ENCODE measurements at places on chromosomes 6 and 20.

- no peak for DNase-seq
Observed at GRCh38 chr20:33765592-33765991, 33.8 kb downstream of the ZNF341 start.

GRCh38 chr6:119626884-119627619 is 277.5 kb upstream of the MAN1A1 start:
- no peak for DNase-seq

GRCh38 chr6:111625461-111626391 is 20.0 kb upstream of the TRAF3IP2 start:
- DNase-seq = no peak

DNA sequence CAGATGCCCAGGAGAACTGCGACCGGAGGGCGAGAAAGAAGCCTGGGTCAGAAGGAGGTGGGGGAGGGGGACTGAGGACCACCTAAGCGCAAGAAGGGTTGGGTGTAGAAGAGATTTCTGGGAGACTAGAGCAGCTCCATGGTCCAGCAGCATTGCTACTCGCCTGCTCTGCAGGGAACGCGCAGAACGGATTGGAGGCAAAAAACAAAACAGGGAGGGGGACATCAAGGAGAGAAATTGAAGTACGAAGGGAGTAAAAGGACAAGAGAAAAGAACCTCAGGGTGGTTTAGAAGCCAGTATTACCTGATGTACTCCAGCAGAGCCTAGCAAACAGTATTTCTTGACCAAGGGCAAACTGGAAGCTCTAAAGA is 537 bp upstream of the GABBR1 start:
- no peak for DNase-seq

DNA sequence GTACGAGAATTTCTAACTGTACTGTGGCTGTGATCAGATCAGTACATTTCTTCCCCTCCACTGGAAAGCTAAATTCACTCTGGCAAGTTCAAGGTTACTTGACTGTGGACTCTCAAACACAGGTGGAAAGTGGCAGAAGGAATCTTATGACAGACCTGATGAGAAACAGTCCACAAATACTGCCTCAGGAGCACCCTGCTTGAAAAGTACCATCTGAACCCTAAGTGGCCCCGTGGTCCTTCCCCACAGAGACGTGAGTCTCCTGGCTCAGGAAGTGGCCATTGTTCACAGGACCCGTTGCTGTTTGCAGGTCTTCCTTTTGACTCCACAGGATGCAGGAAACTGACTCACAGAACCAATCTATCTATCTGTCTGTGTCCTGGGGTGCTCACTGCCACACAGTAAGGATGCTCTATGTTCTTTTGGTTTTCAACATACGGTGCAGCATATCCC is 47.5 kb upstream of the NHSL1 start:
- DNase-seq = no peak

DNA sequence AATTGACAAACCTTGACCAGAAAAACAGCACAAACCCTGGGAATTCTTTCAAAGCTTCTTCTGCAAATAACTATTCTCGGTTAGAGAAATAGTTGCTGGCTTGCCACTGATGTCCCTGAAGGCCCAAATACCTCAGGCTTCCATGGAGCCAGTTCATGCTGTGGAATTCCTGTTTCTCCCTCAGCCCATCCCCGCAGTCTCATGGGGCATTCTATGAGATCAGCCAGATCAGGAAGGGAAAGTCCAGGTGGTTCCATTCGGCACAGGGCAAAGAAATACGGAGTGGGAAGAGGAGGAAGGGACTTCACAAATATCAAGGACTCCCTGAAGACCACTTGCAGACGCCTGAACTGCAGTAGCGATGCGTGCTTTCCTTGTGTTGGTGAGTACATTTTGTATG is 63.3 kb downstream of the MYLK4 start:
- no peak for DNase-seq

GRCh38 chr6:35088281-35089215 is 52.6 kb downstream of the TCP11 start:
- no peak for DNase-seq

DNA sequence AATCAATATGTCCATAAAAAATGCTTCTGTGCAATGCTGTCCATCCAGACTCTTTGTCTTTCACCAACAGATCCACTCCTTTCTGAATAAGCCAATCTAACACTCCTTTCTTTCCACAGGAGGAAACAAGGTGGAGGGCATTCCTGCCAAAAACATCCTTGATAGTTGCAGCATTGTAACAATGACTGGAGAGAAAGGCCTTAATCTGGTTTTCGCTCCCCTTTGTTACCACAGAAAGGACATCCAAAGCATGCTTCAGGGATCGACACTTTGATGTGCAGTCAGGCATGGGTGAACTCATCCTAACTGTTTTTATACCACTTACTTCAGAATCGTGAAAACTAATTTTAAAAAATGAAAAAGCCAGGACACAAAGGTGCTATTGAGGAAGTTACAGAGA is 7.4 kb downstream of the IBTK start:
- DNase-seq = no peak

DNA sequence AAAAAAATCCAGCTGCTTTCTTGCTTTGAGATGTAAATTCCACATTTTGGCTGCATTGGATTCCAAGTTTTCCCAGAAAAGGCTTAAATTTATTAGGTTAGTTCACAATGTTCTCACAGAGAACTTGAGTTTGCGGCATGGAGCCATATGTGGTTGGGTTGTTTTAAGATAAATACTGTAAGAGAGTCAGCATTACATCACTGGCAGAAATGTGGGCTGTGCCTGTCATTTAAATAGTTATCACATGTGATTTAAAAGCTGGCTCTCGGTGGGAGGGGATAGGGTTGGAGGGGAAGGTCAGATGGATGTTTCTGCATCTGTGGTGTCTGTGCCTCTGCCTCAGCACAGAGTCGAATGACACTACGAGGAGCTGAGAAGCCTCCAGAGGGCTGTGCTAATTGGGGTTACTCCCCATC is 73.8 kb upstream of the SCP2D1 start:
- DNase-seq = no peak

DNA sequence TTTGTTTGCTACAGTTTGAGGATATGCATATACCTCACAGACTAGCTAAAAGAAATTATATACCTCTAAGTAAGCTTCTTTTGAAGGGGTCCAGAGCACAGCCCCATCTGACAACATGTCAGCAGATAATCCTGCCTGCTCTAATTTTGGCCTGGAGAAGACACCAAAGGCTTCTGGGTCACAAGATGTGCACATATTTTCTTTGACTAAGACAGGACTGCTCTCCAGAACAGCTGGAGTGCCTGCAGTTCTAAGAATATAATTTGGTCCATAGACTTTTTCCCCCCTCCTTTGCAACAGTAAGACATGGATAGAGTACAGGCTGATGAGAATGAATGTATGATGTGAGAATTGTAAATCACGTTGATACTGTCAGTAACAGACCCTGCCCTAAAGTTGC is 107.9 kb upstream of the KCNK16 start:
- no peak for DNase-seq

DNA sequence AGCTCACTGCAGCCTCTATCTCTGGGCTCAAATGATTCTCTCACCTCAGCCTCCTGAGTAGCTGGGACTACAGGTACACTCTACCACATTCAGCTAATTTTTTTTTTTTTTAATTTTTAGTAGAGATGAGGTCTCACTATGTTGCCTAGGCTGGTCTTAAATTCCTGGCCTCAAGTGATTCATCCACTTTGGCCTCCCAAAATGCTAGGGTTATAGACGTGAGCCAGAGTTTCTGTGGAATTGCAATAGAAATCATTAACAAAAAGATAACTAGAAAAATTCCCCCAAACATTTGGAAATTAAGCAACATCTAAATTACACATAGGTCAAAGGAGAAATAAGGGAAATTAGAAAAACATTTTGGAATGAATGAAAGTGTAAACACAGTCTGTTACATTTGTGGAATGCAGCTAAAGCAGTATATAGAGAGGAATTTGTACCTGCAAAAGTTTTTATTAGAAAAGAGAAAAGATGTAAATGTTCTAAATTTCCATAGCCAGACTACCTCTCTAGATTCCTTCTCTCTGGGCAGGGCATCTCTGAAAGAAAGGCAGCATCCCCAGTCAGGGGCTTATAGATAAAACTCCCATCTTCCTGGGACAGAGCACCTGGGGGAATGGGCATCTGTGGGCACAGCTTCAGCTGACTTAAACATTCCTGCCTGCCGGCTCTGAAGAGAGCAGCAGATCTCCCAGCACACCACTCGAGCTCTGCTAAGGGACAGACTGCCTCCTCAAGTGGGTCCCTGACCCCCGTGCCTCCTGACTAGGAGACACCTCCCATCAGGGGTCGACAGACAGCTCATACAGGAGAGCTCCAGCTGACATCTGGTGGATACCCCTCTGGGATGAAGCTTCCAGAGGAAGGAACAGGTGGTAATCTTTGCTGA is 51.3 kb downstream of the ATRN start:
- no peak for DNase-seq

DNA sequence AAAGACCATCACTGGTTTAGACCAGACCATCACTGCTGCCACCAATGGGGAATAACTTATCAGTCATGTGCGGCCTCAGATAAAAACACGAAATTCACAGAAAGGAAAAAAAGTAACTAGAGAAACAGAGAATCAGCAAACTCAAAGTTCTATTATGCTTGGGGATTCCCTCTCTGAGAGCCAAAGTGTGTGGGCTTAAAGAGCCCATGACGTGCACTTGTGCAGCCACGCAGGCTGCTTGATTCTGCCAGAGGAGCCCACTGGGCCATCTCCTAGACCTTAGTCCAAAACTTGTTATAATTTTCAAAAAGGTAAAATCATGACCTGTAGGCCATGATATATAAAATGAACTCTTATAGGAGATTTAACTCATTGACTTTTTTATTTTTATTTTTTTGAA is 15.2 kb downstream of the RAB44 start:
- no peak for DNase-seq

- DNase-seq = no peak
Observed at GRCh38 chr6:168937054-168937453, 316.6 kb downstream of the THBS2 start.

- no peak for DNase-seq
Observed at GRCh38 chr6:165059032-165059431, 250.4 kb downstream of the C6orf118 start.

- DNase-seq = no peak
Observed at GRCh38 chr20:63371291-63371865, 10.2 kb upstream of the CHRNA4 start.

DNA sequence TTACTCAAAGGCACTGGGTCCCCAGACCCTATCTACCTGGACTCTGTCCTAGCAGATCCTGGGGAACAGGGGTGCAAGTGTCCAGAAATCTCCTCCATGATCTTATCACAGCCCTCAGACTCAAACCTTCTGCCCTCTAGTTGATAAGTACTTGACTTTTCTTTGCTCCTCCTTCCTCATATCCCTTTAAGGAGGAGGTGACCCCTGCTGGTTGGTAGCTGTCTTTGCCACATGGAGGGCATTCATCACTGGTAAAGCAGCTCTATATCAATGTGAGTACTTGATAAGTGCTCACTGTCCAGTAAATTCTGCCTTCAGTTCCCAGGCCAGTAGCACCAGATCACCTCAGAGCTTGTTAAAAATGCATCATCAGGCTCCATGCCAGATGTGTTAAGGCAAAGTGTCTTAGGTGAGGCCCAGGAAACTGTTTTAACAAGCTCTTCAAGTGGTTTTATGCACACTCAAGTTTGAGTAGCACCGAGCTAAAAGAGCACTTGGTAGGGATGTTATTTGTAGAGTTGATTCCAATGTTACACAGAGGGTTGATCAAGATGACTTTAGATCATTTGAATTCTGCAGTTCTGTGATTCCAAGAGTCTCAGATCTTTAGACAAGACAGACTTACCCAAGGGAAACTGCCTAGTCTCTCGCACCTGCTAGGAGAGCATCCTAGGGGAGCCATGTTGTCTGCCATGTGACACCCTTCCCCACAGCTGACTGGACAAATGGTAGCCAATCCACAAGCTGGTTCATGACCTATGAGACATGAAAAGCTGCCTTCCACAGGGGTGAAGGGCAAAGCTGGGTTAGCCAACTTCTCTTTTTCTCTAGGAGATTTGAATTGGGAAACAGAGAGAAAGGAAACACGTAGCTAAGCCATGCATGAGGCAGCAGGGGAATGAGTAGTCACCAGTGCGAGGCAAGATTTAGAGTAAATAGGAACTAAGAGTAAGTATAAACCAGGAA is 18.6 kb downstream of the TREML2 start:
- peak; percentile 22 for DNase-seq

DNA sequence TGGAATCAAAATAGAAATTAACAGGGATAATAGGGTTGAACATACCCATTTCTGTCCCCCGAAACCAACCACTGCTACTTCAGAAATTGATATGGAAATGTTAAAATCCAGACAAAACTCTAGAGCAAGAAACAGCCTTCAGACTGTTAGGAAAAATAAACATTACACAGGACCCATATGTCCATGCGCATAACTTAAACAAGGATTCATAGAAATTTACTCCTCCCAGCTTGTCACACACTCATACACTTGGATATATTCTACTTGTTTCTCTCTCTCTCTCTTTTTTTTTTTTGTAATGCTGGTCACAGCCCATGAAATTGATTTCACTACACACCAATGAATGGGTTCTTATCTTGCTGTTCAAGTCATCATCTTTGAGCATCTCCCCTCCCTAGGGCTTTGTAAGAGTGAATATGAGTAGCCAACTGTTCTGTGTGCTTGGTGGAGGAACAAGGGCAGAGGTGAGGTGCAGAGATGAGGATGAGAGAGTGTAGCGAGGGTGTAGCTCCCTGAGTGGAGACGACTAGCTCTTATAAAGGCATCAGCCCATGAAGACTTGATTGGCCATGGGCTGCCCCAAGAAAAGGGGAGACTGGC is 61.8 kb upstream of the MLN start:
- DNase-seq = no peak

GRCh38 chr6:94680669-94681212 is 896.6 kb upstream of the MANEA start:
- no peak for DNase-seq

DNA sequence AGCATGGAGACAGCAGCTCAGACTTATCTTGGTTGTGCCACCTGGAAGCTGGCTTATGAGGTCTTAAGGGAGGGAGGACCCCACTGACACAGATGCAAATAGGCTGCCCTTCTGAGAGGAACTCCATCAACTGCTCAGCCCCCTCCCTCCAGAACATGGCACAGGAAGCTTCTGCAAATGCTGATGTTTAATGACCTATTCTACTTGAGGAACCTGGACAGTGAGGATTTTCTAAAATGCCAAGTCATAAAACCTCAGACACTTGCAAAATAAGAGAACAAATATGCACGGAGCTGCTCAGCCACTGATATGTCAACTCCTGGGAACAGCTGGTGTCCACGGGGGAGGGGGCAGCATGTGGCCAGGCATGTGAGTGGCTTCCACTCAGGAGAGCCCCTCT is 3.5 kb downstream of the CST9 start:
- no peak for DNase-seq

DNA sequence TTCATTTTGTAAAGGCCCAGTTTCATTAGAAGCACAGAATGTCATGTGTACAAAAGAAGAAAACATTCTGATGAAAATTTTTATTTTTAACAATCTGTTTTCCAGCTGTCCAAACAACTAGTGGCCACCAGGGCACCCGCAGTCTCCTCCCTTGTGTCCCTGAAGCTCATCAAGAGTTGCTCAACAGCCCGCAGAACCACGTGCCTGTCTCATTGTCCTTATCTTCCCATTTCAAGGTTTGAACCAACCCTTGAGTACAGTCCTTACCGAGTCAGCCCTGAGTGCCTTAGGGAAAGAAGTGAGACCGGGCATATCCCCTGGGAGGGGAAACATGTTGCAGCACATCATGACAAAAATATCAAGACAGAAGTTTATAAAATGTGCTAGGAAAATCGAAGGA is 15.9 kb upstream of the ZNF133 start:
- DNase-seq = no peak

Measured in SHP77 treated with DMSO at 0.1 percent for 48 hours (cell line).